ENCODE measurements at places on chromosomes 13 and 19. TPM values are rescaled to one million over a fixed set of nuclear protein-coding genes. Genes with fewer than 3 reads are reported as not detected.

Gene LINGO3
- total RNA-seq, result not detected

Gene RETN
- not detected for total RNA-seq

Gene CNOT3
- total RNA-seq, result 33.5 TPM

Gene HRC
- total RNA-seq, result 2.5 TPM

Gene ZIM2
- 0.32 TPM for total RNA-seq

GRCh38 chr19:43610493-43610892 lies 1.4 kb upstream of the SRRM5 start:
- DNase-seq, result no peak

DNA sequence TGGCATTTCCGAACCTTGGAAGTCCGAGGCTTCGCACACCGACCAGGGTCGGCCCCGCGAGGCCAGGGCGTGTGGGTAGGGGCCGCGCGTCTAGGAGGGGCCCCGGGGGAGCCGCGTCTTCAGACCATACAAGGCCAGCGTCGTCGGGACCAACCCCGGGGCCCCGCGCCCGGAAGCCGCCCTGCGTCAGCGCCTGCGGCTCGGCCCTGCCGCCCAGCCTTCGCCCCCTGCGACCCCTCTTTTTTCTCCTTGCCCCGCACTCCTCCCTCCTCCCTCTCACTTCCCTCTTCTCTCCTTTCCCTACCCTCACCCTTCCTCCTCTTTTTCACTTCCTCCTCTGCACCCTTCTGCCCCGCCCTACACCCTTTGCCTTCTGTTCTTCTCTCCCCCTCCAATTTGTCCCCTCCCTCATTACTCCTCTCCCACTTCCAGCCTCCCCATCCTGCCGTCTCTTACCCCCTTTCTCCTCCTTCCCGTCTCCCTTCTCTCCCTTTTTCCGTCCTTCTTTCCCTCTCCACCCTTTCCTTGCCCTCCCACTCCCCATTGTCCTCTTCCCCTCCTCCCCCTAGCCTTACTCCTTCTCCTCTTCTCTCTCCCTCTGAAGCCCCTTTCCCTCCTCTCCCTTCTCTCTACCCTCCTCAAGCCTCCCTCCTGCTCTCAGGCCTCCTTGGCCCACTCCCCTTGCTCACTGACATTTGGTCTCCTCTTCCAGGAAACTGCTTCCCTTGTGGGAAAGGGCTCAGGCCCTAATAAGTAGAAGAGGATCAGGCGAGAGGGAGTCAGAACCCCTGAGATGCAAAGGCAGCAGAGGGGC lies 2.2 kb upstream of the PLEKHG2 start:
- peak; percentile 95 for DNase-seq

DNA sequence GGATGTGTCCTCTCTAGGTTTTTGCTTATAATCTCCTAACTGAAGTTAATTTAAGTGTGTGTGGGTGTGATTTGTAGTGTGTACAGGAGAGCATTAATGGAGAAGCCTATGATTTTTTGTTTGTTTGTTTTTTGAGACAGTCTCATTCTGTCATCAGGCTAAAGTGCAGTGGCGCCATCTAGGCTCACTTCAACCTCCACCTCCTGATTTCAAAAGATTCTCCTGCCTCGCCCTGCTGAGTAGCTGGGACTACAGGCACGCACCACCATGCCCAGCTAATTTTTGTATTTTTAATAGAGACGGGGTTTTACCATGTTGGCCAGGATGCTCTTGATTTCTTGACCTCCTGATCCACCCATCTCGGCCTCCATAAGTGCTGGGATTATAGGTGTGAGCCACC lies 20.6 kb downstream of the ZNF701 start:
- no peak for DNase-seq

GRCh38 chr19:18428173-18428786 lies 9.1 kb downstream of the SSBP4 start:
- DNase-seq, result no peak

- DNase-seq, result no peak
Measured at GRCh38 chr13:18992791-18993190, 188.8 kb downstream of the TUBA3C start.

DNA sequence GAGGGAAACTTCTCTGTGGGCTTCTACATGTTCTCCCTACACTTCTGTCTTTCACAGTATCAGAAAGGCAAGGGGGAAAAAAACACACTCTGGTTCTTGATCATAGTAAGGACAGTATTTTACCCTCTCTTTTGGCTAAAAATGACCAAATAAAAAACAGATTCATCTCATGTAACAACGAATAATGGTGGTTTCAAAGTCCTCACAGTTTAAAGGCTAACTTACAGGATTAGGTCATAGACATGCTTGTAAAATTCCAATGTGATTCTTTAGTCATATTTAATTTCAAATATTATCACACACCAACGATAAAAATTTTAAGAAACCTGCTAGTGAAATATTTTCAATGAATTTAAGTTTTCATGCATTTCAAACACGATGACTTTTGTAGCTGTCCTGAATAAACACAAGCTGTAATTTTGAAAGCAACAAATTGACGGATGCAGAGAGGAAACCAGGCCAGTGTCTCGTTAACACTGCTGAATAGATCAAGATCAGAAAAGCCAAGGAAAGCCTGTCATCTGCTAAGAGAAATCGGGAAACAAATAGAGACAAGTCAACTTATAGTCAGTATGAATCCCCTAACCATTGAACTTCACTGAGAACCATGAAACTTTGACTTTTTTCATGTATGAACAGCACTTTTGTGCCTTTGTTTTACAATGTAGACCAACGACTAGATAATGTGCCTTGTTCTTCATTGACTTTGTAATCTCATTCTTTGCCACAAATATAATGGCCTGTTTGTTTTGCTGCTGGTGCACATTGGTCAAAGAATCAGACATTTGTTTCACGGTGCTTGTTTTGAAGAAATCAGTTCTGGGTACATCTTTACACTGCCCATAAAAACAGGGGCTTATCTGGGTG lies 22.0 kb downstream of the MBNL2 start:
- DNase-seq, result no peak

DNA sequence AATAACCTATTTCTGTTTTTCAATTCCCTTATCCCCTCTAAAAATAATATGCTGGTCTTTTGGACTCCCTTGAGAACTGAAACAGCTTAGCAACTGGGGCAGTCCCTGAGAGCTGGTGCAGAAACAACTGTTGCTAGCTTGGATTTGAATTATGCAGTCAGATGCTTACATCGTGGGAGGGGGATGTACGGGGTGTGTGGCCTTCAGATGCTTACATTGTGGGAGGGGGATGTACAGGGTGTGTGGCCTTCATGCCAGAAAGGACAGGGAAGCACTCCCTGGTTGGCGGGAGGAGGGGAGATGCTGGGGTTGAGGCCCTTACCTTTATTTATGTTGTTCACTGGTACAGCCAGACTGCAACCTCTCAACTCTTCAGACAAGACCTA lies 25.6 kb downstream of the LRCH1 start:
- DNase-seq, result no peak

DNA sequence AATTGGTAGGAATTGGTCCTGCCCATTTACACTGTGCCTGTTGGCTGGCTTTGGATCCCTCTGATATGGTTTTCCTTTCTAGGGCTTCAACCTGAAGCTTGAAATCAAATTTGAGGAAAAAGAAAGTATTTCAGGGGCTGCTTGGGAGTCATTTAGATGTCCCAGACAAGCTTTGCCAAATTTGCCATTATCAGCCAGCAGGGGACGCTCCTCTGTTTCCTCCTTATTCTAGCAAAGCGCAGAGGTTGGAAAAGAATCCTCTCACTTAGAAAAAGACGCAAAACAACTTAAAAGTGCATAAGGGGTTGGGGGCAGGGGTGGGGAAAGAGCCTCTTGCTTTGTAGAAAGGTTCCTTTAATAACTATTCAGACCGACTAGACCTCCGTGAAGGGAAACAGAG lies 1211.1 kb upstream of the PCDH20 start:
- no peak for DNase-seq
